ENCODE measurements at places on chromosomes 11 and 22. TPM values are rescaled to one million over a fixed set of nuclear protein-coding genes. Genes with fewer than 3 reads are reported as not detected.

The GGT5 gene
- polyA plus RNA-seq = 0.26 TPM

The PRPF19 gene
- 33.2 TPM for polyA plus RNA-seq

The PPP6R2 gene
- polyA plus RNA-seq = 74.5 TPM

The MMP20 gene
- polyA plus RNA-seq = not detected

The KRTAP5-1 gene
- polyA plus RNA-seq = not detected

The FJX1 gene
- 0.05 TPM for polyA plus RNA-seq

The SPA17 gene
- 0.17 TPM for polyA plus RNA-seq

The MPZL3 gene
- 2.4 TPM for polyA plus RNA-seq

The TPST2 gene
- polyA plus RNA-seq = 103 TPM

The PKNOX2 gene
- polyA plus RNA-seq = not detected

The OR2AG1 gene
- polyA plus RNA-seq = not detected

The ABCC8 gene
- not detected for polyA plus RNA-seq
